Fibroblast of skin of abdomen (primary cell): ENCODE measurements at places on chromosomes 6 and 20.

DNA sequence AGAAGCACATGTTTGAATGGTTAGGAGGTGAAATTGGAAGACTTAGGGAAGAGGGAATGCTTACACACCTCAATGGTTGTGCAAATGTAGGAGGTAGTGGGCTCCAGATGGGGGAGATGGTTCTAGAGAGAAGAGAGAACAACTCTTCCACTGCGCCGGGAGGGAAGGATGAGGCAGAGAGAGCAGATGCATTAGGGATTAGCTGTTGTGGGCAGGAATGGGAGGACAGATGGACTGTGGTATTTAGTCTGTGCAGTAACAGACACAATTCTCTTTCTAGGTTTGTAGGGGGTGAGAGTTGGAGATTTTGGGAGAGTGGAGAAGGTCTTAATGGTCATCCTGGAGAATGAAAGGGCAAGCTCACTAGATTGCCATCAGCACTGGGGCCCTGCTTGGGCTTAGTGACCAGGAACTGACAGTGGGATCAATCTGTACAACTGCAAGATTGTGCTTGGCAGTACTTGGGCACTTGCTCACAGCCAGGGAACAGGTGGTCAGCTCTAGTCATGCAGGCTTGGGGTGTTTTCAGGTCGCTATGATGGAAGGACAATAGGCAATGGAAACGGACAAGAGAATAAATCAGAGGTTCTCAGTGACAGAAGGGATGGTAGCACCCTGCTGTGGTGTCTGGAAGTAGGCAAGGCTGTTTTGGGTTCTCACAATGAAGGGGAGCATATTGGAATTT is 182.0 kb upstream of the MYLIP start:
- no peak for DNase-seq

- DNase-seq: no peak
Measured at GRCh38 chr6:109892451-109893435, 85.4 kb upstream of the GPR6 start.

DNA sequence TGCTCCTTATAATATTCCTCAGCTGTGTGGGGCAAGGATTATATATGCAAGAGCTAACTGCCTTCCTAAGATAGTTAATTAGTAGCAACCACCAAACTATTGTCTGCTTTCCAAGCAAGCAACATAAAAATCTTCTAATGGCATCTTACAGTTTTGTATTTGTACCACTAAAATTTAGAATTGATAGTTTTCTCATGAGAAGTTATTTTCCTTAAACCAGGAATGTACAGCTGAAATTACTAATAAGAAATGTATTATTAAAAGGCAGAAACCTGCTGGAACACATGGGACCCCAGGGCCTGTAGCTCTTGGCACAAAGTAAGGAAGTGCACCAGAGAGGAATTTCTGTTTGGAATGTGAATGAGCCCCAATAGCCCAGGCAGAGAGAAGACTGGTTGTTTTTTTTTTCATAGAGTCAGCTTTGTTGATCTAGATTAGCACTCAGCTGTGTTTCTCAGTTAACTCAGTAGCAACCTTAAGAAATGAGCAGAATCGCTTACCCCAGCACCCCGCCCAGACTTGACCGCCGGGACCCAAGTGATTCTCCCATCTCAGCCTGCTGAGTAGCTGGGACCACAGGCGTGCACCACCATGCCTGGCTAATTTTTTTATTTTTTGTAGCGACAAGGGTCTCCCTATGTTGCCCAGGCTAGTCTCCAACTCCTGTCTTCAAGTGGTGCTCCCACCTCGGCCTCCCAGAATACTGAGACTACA is 2.6 kb downstream of the MGME1 start:
- peak; percentile 81 for DNase-seq

GRCh38 chr6:116561377-116562018 is 7.9 kb downstream of the CALHM4 start:
- DNase-seq: peak; percentile 70

GRCh38 chr6:48199499-48199898 is 88.5 kb upstream of the PTCHD4 start:
- no peak for DNase-seq

DNA sequence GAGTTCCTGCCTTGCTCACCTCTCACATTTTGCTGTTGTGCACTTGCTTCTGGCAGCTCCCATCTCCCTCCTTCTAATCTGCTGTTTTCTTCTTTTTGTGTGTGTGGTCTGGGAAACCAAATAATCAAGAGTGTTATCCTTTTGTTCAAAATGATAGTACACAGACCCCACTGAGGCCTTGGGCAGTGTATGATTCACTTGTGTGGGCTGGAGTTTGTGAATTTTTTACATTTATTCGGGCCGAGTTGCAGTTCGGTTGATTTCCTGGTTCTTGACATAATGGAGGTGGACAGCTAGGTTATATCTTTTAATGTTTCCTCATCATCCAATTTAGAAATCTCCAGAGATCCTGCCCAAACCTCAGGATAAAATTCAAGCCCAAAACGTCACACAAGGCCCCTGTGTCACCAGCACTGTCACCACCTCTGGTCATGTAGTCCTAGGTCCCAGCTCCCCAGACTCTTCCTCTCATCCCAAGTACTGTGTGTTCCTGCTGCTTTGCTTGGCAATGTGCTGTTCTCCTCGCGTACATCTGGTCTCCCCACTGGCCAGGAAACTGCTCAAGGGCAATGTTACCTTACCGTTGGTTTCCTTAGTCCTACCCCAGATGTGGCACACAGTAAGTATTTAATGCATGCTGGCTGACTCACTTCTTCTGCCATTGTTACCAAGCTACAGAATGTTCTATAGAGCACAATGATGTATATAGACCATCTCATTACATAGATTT is 55.7 kb upstream of the PHACTR2 start:
- peak; percentile 52 for DNase-seq

DNA sequence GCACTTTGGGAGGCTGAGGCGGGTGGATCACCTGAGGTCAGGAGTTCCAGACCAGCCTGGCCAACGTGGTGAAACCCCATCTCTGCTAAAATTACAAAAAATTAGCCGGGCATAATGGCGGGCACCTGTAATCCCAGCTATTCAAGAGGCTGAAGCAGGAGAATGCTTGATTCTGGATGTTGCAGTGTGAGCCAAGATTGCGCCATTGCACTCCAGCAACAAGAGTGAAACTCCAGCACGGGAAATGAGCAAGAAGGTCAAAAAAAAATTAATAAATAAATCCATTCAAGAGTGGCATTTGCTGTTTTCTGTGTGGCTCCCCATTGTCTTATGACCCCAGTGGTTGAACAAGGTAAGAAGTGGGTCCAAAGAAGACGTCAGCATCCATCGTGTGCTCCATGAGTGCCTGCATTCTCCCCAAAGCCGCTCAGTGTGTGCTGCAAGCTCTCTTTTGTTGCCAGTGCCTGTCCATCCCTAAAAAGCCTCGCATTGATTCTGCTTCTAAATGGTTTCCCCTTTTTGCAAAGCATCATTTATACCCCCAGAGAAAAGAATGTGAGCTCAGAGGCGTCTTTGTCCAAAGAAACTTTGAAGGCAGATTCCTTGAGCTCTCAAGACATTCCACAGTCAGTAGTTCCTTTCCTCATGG is 38.8 kb upstream of the MAP3K4 start:
- peak; percentile 5 for DNase-seq

- DNase-seq: no peak
Measured at GRCh38 chr6:90264561-90264960, 32.1 kb downstream of the BACH2 start.
